Inflammatory macrophage treated with lipopolysaccharide for 4 hours (primary cell): ENCODE measurements at places on chromosomes 16 and 17.

- peak; percentile 47 for DNase-seq
These were observed 21.1 kb downstream of the ARHGAP27 start for GRCh38 chr17:45411348-45412105.

DNA sequence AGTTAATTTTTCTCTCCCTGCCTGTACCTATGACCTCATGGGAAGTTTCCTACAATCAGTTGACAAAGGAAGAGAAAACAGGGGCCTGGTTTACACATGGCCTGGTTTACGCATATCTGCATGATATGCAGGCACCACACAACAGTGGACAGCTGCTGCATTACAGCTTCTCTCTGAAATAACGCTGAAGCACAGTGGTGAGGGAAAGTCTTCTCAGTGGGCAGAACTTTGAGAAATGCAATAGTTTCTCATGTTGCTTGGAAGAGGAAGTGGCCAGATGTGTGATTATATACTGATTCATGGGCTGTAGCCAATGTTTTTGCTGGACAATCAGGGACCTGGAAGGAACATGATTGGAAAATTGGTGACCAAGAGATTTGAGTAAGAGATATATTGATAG is 324.1 kb upstream of the GOT2 start:
- peak; percentile 64 for DNase-seq

DNA sequence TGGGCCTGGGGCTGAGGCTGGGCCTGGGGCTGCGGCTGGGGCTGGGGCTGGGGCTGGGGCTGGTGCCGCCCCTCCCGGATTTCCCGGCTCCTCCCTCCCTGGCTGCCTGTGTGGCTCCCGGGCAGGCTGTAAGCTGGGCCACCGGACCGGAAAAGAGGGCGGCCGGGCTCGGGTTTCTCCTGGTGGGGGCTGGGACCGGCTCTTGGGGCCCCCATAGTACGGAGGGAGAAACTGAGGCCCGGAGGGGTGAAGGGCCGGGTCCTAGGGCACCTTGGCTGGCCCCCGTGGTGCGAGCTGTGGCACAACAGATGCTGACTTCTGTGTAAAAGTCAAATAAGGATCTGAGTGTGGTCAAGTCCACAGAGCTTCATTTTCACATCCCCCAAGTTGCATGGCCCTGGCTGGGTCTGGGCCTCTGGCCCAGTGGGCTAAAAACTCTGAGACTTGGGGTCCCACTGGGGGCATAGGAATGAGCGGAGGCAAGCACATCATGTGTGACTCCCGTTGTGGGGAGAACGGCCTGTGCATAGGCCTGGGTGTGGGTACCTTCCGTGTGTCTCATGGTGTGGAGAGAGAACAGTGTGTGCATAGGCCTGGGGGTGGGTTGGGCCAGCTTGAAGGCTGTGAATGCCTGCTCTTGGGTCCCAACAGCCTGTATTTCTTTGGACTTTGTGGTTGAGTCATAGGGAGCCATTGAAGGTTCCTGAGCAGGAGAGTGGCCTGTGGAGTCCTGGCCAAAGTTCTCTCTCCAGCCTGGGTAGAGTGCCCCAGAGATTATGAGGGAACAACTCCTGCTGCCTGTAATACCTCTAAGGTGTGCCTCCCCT is 123.9 kb upstream of the CIBAR2 start:
- no peak for DNase-seq

- peak; percentile 68 for DNase-seq
These were observed 339.0 kb downstream of the MAF start for GRCh38 chr16:79261481-79261940.

- no peak for DNase-seq
These were observed 5.3 kb downstream of the TMEM97 start for GRCh38 chr17:28324267-28324745.

DNA sequence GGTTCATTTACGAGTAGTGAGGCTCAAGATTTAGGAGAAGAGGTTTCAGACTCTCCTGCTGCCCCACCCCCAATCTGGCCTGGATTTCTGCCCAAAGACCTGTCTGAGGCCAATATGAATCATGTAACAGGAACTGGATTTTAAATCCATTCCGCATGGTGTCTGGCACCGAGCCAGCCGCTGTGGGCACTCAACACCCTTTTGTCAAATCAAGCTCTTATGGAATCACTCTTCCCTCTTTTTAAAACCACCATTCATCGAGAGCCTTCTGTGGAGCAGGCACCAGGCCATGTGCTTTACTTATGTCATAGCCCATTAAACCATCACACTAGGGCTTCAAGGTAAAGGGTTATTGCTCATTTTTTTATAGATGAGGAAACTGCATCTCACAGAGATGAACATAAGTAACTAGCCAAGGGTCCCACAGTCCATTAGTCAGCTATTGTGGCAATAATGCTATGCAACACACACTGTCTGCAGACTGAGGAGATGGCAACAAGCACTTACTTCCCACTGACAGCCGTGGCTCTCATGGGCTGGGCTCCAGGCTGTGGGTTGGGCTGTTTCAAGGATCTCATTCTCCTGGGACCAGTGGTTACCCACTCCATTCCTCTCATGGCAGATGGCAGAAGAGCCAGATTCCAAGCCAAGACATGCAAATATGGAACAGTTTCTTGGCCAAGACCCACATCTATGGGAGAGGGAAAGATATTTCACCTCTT is 93.6 kb downstream of the WSCD1 start:
- no peak for DNase-seq

- no peak for DNase-seq
These were observed 43.4 kb upstream of the RASD1 start for GRCh38 chr17:17539591-17539990.

GRCh38 chr16:30546115-30546514 is 11.5 kb upstream of the ZNF747 start:
- peak; percentile 49 for DNase-seq

DNA sequence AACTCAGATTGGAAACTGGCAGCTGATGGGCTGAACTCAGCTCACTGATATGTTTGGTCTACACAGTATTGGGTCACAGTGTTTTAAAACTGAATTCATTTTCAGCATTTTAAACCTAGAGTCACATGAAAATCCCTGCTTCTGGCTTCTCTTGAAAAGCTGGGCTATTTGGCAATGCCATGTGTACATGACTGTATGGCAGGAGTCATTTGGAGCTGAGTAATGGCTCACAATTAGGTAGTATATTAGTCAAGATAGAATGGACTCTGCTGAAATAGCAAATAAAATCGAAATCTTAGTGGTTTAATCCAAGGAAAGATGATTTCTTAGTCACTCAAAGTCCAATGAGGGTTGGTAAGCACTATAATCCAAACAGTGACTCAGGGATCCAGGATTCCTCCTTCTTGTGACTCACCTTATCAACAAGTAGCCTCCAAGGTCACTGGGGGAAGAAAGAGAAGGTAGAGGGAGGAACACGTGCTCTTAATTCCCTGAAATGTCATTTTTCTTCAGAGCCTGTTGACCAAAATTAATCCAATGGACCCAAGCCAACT is 13.9 kb upstream of the PMP22 start:
- peak; percentile 48 for DNase-seq

DNA sequence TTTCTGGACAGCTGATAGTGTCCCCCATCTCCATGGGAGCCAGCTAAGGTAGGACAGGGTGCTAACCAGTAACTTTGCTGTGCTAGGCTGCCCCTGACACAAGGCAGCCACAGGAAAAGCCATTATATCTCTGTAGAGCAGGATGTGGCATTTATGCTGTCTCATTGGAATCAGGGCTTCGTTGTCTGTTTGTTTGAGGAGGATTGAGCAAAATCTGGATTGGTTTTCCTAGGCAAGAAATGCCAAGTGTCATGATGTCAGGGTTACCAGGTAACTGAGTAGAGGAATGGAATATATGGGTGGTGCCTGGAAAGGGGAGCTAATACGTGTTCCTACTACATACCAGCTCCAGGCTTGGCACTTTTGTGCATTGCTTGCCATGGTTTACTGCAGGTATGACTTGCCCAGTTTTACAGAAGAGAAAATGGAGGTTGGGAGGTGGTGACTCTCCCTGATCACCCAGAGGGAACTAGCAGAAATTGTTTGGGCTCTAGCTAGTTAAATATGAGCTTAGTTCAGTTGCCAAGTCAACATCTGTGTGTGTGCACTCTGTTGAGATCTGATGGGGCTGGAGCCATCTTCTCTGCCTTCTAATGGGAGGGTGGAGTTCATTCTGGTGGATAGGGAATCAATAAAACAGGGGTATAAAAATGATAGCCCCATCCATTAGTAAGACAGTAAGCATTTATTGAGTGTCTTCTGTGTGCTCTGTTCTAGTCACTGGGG is 33.9 kb downstream of the GNAO1 start:
- no peak for DNase-seq

GRCh38 chr17:39581071-39581758 is 26.5 kb downstream of the NEUROD2 start:
- DNase-seq: no peak

- no peak for DNase-seq
These were observed at the start of gene MPP2 for GRCh38 chr17:43907425-43907981. Gene MPP2, minus strand, starts transcription at chr17:43907536. Its CDS starts 3,076 bp downstream, at chr17:43904460.

DNA sequence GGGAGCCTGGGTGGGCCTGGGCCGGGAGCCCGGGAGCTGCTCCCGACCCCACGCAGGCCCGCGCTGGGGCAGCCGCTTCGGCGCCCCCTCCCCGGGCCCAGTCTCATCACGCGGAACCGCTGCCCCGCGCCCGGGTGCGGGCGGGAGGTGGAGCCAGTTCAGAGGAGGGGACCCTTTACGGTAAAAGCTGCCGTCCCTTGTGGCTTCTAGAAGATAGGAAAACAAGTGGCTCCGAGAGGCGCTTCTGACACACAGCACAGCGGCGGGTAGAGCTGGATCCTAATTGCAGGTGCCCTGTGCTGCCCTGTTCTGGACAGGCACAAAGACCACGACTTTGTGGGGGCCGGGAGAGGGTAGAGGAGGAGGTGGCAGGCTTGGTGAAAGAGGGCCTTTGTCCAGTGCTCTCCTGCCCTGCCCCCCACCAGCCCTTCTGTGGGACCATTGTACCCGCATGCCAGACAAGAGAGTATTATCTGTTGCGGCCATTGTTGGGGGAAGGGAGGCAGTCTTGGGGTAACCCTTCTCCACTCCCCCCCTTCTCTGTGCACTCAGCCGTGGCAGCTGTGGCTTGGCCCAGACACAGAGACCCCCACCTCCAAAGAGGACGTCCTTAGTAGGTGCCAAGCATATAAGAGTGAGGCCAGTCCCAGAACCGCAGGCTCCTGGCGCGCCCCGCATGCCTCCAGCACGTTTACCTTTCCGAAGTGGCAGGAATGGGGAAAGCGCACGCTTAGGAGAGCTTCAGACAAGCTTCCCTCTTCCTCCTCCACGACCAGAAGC is 736 bp downstream of the CNP start:
- DNase-seq: peak; percentile 23

- no peak for DNase-seq
These were observed 17.1 kb downstream of the CUEDC1 start for GRCh38 chr17:57938061-57938502.

GRCh38 chr16:78816499-78817195 is 717.2 kb downstream of the WWOX start:
- DNase-seq: no peak

DNA sequence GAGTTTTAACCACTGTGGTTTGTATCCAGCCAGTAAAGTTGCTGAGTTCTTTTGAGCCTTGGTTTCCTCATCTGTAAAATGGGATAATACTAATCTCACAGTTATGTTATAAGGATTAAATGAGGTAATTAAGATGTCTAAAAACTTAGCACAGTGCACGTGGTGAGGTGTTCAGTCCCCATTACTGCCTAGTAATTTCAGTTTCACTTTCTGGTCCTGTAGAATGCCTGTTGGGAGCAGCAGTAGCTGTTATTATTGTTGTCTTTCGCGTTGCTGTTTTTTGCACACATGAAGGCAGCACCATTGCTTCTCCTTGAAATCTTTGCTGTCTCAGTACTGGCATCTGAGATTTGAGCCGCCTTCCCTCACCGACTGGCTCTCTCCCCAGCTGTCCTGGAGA is 182.4 kb downstream of the DNAH9 start:
- DNase-seq: no peak

GRCh38 chr17:30005709-30006320 is 64.4 kb downstream of the EFCAB5 start:
- DNase-seq: no peak

GRCh38 chr16:83971165-83972130 is 3.4 kb downstream of the NECAB2 start:
- no peak for DNase-seq
